ENCODE measurements at places on chromosomes 7 and 10. TPM values are rescaled to one million over a fixed set of nuclear protein-coding genes. Genes with fewer than 3 reads are reported as not detected.
A peak's percentile ranks its signal among the peaks of the same experiment; 100 is the strongest.

GRCh38 chr10:12390733-12391132, 41.4 kb downstream of the CAMK1D start:
- DNase-seq = no peak

- no peak for DNase-seq
These were observed 8.3 kb upstream of the ASZ1 start for GRCh38 chr7:117435475-117436043.

DNA sequence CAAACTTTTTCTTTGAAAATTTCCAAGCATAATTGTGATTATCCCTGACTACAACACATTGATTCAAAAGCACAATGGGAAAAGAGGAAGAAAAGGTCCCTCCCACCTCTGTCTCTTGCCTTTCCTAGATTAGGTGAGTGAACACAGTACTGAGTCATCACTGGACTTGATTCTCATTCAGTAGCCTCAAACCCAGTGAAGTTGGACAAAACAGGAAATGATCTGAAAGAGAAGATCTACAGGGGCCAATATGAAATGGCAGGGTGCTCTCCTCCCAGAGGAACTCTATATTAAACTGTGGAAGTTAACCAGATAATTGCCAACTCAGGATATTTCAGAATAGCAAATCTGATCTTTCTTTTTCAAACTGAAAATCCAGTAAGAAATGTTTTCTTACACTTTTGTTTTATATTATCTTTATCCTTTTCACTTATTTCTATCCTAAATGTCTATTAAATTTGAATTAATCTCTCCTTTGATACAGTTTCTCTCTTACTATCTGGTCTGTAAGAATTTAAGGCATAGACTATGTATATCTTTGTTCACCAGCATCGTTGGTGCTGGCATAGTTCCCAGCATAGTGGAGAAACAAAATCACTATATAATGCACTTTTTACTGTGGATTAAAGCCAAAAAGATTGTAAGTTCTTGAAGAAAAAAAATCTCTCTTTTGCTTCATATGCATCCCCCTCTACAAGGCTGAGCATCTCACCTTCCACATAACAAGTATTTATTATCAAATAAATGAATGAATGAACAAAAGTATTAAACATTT, 41.4 kb upstream of the IKZF1 start:
- DNase-seq = no peak

DNA sequence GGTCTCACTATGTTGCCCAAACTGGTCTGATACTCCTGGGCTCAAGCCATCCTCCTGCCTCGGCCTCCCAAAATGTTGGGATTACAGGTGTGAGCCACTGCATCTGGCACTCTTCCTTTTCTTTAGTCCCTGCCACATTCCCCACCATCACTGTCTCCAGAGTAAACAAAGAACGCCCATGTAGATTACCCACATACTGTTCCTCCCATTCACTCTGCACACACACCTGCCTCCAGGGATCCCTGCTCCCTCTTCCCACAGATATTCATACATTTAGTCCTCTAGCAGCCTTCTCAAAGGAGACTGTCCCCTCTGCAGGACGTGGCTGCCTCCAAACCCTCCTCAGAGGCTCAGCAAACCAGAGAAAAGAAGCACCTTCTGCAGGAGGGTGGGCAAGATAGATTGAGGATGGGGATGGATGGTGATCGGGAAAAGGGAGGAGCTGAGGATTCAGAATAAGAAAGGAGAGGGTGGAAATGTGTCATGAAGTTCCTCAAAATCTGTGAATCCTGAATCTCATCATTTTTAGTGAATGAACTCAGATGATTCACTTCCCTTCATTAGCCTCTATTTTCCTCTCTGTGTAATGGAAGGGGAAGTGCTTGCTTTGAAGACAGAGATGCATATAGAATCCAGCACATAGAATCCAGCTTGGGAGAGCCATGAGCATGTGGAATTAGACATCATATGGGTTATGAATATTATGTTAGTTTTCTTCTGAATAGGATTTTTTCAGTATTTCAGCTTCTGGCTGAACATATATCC, 5.5 kb upstream of the PLAU start:
- DNase-seq = no peak

Gene DPYSL4
- total RNA-seq = not detected

- DNase-seq = peak; percentile 49
These were observed 128.5 kb downstream of the WDR11 start for GRCh38 chr10:120979435-120980278.

GRCh38 chr10:15344876-15345285, 26.2 kb downstream of the FAM171A1 start:
- DNase-seq = no peak

- no peak for DNase-seq
These were observed 163.8 kb upstream of the KAT6B start for GRCh38 chr10:74662635-74663034.

Gene KCNMA1
- 28.6 TPM for total RNA-seq

DNA sequence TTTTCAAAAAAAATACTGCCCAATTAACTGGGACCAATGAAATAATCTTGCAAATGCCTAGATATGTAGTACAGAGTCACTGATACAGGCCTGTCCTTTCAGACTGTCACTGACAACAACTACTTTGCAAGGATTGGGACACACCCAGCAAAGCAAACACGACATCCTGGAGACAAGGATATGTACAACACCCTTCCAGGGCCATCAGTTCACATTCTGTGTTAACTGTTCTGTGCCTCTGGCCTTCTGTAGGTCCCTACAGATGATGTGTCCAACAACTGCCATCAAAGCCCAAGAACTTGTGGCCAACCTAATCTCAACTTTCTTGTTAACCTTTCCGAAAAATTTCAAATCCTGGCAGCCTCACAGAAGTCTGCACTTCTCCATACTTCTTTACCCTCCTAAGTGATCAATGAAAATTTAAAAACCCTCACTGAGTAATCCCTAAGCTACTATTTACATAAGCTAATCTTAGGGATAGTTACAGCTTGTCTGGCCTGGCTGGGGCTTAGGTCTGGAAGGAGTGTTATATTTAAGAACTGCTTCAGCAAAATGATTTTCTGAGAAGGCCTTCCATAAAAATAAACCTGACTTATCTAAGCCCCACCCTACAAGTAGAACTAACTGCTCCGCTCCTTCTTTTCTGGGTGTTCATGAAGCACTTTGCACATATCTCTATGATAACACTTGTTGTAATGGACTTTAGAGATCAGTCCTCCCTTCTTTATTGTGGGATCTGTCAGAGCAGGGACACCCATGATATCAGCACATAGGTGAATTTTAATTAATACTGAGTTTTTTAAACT, 21.0 kb downstream of the COBL start:
- peak; percentile 2 for DNase-seq

DNA sequence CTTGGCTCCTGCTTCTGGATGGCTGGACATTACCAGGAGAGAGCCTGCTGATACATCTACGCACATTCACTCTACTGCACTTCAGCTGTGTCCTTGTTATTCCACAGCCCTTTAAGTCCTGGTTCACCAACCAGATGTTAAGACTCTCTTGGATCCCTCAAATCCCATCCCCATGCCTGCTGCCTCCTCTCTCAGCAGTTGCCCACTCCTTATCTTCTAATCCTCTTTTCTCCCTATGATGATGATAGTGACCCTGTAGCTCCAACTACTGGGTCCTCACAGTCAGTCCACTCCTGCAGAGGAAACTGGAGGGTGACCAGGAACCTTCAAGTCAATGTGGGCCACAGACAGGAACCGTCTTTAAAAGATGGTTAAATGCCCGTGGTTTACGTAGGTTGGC, 96.3 kb upstream of the PDCD4 start:
- no peak for DNase-seq

Gene RADIL
- total RNA-seq = 42.4 TPM

DNA sequence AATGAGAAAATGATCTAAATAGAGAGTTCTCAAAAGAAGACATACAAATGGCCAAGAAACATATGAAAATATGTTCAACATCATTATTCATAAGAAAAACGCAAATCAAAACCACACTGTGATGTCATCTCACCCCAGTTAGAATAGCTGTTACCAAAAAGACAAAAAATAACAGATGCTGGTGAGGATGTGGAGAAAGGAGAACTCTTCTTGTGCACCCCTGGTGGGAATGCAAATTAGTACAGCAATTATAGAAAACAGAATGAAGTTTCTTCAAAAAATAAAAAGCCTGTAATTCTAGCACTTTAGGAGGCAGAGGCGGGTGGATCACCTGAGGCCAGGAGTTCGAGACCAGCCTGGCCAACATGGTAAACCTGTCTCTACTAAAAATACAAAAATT, 199.3 kb downstream of the PARD3 start:
- no peak for DNase-seq

All from ascending aorta (tissue), 2 donors.